ENCODE measurements at places on chromosomes 3 and 15.

DNA sequence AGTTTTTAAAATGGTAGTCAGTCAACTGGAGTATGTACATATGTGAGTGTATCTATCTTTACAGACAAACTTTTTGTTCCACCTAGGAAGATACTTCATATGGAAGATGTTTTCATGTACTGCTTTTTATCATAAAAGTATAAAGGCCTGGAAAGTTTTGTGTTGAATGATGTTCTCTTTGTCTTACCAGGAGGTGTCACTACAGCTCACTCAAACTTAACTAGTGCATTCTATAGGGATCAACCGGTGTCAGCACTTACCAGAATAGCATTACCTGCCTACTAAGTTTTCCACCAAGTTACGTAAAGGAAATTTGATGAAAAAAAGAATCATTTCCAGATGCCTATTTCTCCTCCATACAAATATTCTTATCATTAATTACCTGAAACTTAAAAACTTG lies 522.6 kb upstream of the SEMA6D start:
- peak; percentile 24 for DNase-seq

GRCh38 chr3:146881966-146882760 lies 277.0 kb upstream of the PLSCR5 start:
- DNase-seq, result no peak

DNA sequence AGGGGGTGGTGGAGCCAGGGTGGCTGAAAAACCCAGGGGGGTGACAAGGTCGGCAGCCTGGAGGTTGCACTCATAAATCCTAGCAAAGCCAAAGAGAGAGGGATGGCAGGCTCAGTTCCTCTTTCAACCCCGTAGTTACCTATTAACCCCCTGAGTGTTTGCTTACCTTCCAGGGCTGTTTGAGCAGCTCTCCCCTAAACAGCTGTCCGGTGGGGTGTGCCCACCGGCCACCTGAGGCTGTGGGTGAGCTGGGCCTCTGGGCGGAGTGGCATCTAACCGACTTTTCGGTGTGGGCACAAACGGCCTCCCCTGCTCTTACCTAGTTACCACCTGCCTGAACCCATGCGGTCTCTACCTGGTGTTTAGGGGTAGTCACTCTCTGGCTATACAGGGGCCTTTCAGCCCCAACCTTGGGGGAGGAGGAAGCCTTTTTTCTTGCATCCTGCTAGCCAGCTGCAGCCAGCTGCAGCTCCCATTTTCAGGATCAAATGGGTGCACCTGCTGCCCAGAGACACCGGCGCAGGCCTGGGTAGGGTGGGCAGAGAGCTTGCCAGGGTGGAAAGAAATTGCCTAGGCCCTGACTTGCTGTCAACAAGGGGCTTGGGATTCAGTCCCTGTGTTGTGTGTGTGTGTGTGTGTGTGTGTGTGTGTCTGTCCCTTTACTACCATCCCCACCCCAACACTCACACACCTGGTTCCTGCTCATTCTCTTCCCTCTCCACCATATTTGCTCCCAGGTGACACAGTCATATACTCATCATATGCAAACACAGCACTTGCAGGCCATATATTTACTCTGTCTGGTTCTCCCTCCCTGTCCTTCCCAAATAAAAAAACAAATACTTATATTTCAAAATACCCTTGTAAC lies 3.7 kb downstream of the DLL4 start:
- DNase-seq, result no peak

GRCh38 chr3:178967177-178967532 lies 104.5 kb downstream of the ZMAT3 start:
- no peak for DNase-seq

DNA sequence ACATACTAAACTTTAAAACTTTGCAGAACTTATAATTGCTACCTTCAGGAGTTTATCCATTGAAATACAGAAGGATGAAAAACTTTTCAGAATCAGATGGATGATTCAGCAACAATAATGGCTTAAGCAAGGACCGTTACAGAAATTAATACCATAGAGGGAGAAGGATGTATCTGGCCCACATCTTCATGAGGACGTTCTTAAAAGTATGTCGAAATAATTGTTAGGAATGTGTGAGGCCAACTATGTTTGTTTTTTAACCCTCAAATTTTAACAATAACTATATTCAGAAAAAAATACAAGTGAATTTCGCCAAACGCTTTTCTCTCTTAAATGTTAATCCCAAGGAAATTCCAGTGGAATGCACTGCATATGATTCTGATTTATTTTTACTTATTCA lies 105.2 kb upstream of the EPHA3 start:
- no peak for DNase-seq

- peak; percentile 68 for DNase-seq
These were observed 557 bp downstream of the DENND4A start for GRCh38 chr15:65791335-65792137.

DNA sequence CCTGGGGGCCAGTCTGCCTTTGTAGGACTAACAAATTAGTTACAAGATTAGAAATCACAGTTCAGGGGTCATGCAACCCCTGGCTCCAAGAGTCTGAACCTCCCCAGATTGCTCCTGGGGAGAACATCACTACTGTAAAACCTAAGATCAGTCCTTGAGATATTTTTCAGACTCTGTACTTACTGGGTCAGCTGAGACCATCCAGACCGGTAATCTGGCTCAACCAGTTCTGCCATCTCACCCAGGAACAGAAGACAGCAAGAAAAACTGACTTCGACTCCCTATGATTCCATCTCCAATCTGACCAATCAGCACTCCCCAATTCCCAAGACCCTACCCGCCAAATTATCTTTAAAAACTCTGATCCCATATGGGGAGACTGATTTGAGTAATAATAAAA lies 47.5 kb downstream of the NMD3 start:
- DNase-seq, result no peak

DNA sequence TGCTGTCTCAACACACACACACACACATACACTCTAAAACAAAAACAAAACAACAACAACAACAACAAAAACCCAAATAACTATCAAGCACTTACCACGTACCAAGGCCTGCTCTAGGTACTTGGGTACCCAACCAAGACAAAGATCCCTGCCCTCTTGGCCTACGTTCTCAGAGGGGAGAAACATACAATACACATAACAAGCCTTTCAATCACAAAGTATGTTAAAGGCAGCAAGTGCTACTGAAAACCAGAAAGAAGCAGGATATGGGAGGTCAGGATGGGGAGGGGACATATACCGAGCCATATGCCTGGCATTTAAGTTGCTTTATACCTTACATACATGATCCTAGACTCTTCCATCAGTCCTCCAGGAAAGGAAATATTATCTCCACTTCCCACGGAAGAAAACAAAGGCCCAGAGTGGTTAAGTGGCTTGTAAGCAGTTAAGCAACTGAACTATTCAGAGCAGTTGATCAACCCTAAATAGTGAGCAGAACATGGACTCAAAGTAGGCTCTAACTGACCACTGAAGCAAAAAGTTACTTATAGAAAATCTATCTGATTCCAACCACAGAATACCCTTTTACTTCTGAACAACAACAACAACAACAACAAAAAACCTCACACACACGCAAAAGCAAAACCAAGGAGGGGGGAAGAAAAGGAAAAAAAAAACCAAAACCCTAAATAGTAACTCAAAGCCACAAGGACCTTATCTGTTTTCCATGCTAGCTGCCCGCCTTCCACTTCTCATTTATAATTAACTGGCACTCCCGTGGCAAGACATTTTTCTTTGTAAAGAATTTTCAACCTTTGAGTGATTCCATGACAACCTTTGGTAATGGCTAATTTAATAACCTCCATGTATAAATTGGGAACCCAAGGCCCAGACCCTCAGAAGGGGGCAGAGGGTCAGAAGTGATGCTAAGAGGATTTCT lies 21.0 kb downstream of the PRICKLE2 start:
- DNase-seq, result no peak

- no peak for DNase-seq
These were observed 25.3 kb downstream of the STARD5 start for GRCh38 chr15:81298611-81299010.

DNA sequence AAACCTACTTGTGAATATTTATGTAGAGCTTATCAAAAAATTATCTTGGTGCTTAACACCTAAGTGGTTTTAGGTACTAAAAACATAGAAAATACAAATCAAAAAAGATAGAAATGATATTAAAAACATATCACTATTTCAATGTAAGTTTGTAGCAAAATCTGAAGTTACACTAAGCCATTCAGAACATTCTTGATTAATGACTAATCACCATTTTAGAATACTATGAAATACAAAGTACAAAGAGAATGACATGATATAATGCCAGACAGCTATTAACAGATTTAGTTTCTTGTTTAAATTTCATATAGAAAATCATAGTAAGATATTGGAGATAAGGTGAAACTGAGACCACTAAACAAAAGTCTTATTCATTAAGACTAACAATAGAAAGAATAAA lies 169.7 kb upstream of the AGTR1 start:
- DNase-seq, result no peak

- DNase-seq, result no peak
These were observed 239.3 kb downstream of the SLC9A9 start for GRCh38 chr3:143608966-143609365.

GRCh38 chr3:192409838-192410683 lies 317.3 kb downstream of the FGF12 start:
- DNase-seq, result no peak

GRCh38 chr15:74420193-74420905 lies 13.4 kb downstream of the SEMA7A start:
- DNase-seq, result no peak

- DNase-seq, result no peak
These were observed 15.0 kb upstream of the THUMPD3 start for GRCh38 chr3:9347887-9348286.

- DNase-seq, result no peak
These were observed 17.4 kb downstream of the NBEAL2 start for GRCh38 chr3:46996689-46997452.

DNA sequence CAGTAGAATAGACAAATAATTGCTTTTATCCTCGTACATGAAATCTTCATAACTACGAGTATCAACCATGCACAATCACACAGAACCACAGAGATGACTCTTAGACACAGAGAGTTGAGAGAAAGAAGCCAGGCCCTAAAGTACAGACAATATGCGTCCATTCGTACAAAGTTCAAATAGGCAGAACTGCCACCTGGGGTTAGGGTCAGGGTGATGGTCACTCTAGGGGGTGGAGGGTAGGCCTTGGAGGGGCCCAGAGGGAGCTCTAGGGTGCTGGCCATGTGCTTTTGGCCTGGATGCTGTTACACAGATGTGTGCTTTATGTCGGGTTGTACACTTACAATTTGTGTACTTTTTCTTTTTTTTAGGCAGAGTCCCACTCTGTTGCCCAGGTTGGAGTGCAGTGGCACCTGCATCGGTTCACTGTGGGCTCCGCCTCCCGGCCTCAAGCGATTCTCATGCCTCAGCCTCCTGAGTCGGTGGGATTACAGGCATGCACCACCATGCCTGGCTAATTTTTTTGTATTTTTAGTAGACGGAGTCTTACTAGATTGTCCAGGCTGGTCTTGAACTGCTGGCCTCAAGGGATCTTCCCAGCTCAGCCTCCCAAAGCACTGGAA lies 65.9 kb upstream of the KLF13 start:
- no peak for DNase-seq
